AG10803 (cell line): ENCODE measurements at places on chromosomes 16 and 17.

GRCh38 chr17:57913575-57914272, 41.5 kb downstream of the CUEDC1 start:
- DNase-seq = no peak

GRCh38 chr16:85281181-85281580, 168.9 kb upstream of the CIBAR2 start:
- no peak for DNase-seq

- no peak for DNase-seq
Measured at GRCh38 chr17:36512641-36513040, 22.0 kb downstream of the MYO19 start.

DNA sequence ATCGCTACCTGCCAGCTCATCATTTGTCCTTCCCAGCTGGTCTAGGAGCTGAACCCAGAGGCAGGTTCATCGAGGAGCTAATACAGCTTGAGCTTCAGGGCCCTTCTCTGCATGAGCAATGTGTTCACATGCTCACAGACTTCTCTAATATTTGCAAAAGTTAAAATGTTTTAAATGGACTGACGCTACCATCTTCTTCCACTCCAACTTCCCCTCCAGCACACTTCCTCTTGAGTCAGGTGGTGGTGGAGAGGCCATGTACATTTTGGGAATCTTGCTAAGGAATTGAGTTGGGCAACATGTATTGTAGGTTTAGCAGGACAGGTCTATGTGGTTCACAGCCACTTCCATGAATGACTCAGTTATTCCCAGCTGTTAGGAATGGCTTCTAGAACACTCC, 21.6 kb upstream of the RHOT1 start:
- DNase-seq = no peak

GRCh38 chr16:70749681-70750601, 51.0 kb downstream of the VAC14 start:
- DNase-seq = no peak

GRCh38 chr17:73365301-73365874, 53.6 kb upstream of the CDC42EP4 start:
- DNase-seq = no peak

DNA sequence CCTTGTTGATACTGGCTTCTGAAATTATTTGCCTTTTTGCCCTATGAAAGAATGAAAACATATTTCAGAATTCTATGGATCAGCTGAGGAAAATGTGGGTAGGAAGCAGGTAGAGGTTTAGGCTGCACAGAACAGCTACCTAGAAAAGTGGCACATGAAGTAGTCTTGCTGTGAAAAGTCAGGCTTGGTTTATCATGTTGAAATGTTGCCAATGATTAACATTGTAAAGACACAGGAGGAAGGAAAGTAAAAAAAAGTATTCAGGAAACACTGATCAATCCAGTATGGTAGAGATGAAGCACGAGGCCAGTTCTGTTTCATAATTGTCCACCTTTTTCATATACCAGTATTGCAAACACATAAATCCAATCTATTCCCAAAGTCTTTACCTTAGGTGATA, 29.9 kb downstream of the ABCA6 start:
- DNase-seq = no peak

- DNase-seq = peak; percentile 31
Measured at GRCh38 chr16:19810817-19811731, 73.6 kb downstream of the GPRC5B start.

- DNase-seq = no peak
Measured at GRCh38 chr16:28821874-28822519, 802 bp upstream of the ATXN2L start.

- DNase-seq = no peak
Measured at GRCh38 chr17:20008242-20009051, 712 bp upstream of the SPECC1 start.

GRCh38 chr16:53898993-53899392, 195.0 kb downstream of the FTO start:
- DNase-seq = peak; percentile 41

DNA sequence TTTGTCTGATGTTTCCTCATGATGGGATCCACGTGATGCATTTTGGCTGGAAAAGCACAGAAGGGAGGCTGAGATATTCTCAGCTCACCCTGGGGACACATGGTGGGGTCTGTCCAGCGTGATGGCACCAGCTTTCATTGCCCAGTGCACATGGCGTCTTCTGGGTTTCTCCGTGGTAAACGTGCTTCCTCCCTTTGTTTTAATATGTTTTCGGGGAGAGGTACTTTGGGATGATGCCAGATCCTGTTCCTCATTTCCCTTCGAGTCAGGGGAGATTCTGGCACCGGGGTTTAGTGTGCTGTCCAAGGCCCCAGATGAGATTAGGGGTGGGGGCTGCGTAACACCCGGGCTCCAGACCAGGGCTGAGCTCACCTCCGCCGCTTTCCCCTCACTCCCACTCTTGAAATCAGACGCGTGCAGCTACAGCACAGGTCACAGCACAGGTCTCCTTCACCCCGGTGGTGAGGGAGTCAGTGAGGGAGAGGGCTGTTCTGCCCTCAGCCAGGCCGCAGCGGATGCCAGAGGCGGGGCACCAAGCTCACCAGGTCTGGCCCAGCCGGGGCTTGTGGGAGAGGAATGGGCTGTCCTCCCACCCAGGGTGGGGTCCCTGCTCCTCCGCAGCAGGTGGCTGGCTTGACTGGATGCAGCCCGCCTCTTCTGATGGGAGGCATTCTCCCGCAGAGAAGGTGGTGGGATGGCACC, 33.9 kb downstream of the COX4I1 start:
- DNase-seq = no peak
